ENCODE measurements at places on chromosomes 1 and 21.
A peak's percentile ranks its signal among the peaks of the same experiment; 100 is the strongest.

- DNase-seq, result no peak
Observed at GRCh38 chr1:76122271-76122670, 47.7 kb downstream of the ST6GALNAC3 start.

GRCh38 chr1:1013922-1014648 lies 788 bp downstream of the ISG15 start:
- peak; percentile 65 for DNase-seq

GRCh38 chr1:158607296-158607695 lies 2.2 kb downstream of the OR10Z1 start:
- no peak for DNase-seq

- DNase-seq, result peak; percentile 9
Observed at GRCh38 chr21:35050348-35051286, 1.5 kb upstream of the RUNX1 start.

GRCh38 chr21:28790335-28790734 lies 202.3 kb downstream of the LTN1 start:
- no peak for DNase-seq

DNA sequence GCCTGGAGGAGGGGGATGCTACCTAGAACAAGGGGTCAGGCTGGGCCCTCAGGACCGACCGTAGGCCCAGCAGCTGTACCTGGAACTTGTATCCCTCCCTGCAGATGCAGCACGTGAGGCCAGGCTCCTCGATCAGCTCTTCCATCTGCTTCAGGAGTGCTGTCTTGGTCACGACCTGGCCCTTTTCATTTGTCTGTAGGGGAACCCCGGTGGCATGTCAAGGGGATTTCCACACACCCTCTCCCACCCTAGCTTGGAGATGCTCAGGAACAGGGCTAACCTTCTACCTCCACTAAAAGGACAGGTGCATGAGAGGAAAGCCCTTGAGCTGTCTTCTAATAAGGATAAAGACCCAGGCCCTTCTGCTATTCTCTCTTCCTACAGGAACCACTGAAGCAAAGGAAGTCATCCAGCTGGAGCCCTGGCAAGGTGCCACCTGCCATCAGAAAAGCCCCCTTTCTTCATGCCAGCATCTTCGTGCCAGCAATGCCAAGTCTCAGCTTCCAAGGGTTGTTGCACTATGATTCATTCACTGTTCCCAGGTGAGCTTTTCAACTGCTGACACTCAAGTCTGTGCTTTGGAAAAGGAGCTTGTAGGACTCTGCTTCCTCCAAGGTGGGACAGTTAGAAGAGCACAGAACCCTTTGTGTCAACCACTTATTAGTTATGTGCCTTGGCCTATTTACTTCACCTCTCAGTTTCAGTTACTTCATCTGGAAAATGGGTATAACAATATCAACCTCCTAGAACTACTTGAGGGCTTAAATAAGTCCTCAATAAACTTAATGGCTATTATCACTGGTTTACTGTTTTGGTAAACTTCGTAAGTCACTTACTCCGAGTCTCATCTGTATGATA lies 122.1 kb downstream of the UBR4 start:
- no peak for DNase-seq

GRCh38 chr1:153799566-153800465 lies 24.6 kb downstream of the SLC27A3 start:
- no peak for DNase-seq

GRCh38 chr1:150476754-150477153 lies 10.5 kb upstream of the TARS2 start:
- DNase-seq, result no peak

DNA sequence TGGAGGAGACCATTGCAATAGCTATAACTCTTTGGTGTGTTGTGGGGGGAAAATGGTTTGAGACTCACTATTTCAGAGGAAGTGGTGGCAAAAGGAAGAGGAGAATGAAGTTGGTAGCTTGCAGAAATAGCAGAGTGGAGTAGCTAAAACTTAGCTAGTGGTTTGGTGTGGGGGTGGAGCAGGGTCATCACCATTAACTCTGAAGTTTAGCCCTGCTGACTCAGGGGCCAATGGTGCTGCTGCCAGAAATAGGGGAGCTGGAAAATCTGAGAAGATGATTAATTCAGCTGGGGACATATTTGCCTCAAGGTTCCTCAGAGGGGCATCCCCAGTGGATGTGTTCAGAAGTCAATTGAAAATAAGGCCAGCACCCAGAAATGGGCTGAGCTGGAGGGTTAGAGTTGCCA lies 65.4 kb downstream of the RUNX1 start:
- DNase-seq, result peak; percentile 56

DNA sequence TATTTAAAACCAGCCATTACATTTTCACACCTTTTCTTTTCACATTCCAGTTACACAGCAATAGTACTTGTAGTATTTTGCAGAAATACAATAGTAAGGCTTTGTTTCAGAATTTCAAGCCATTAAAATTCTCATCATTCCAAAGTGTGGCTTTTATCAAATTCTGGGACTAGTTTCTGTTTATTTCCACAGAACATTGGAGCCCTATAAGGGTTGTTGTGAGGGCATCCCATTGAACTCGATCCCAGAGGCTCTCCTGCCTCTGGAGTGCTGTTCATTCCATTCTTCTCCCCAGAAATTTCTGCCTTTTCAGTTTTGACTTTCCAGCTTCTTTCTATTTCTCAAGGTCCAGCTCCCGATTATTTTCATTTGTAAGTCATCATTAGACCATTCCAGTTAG lies 645.5 kb downstream of the ADGRL2 start:
- DNase-seq, result no peak

DNA sequence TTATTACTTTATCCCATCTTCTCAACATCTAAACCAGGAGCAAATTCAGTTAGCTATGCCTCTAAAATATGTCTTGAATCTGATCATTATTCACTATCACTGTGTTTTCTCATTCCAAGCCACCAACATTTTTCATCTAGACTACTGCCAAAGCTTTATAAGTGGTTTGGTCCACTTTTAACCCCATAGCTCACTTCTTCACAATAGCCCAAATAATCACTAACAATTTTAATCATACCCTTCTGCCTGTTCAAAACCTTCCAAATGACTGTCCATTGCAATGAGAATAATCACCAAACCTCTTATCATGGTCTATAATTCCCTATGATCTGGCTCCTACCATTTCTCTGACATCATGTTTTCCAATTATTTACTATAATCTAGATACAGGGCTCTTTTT lies 149.8 kb upstream of the ZNHIT6 start:
- no peak for DNase-seq

- no peak for DNase-seq
Observed at GRCh38 chr1:214808845-214809460, 206.0 kb downstream of the CENPF start.

GRCh38 chr1:212110617-212111016 lies 75.1 kb downstream of the DTL start:
- no peak for DNase-seq

- no peak for DNase-seq
Observed at GRCh38 chr1:115067161-115067859, 22.0 kb downstream of the TSPAN2 start.

- no peak for DNase-seq
Observed at GRCh38 chr1:10022656-10023055, 10.1 kb upstream of the UBE4B start.

- no peak for DNase-seq
Observed at GRCh38 chr1:31447210-31447609, 34.2 kb downstream of the SERINC2 start.

- DNase-seq, result no peak
Observed at GRCh38 chr1:115364046-115364779, 26.2 kb upstream of the NGF start.

GRCh38 chr1:24914226-24915069 lies 15.6 kb downstream of the RUNX3 start:
- DNase-seq, result no peak

DNA sequence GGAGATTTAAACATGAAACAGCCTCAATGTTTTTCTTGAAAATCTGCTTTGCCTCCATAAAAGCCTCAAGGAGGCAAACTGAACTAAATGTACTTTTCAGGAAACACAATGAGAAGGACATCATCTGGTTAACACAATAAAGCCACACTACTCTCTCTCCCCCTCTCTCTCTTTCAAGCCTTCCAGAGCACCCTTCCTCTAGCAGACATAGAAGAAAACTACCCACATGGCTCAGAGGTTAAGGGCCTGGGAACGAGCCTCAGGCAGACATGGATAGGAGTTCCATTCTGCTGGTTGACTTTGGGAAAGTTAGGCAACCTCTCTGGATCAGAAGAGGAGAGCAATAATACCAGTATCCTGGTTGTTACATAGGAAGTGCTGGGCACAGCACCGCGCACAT lies 42.9 kb downstream of the RUNX1 start:
- DNase-seq, result no peak

DNA sequence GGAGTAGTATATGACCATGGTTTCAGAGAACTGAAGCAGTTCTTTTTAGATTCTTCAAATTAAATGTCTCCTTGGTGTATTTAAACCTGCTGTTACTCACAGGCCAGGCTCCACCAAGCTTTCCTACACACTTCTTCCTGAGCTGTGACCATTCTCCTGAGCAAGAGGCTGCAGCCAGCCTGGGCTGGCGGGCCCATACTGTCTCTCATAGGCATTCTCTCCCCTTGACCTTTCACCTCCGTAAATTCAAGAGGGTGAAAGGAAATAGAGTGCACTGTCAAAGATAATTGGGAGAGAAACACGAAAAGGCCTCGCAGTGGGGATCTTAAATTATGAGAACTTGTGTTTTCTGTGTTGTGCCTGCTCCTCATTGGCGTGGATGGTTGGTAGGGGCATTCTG lies 2.3 kb downstream of the ARF1 start:
- no peak for DNase-seq

DNA sequence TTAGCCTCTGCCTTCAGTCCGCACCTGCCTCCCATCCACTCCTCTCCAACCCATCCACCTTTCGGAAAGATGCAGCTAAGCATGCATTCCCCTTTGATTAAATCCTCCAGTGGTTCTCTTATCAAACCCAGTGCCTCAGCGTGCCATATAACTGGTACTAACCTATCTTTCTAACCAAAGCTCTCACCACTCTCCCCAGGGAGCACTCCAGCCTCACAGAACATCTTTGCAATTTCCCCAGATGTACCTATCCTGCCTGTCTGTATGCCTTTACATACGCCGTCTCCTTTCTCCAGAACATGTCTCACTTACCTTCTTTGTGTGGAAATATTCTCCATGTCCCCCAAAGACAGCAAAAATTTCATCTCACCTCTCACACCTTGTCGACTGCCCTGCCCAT lies 80.0 kb downstream of the SLC25A24 start:
- no peak for DNase-seq

- DNase-seq, result no peak
Observed at GRCh38 chr21:36291509-36291908, 28.5 kb upstream of the MORC3 start.

GRCh38 chr1:6967431-6968111 lies 182.3 kb downstream of the CAMTA1 start:
- no peak for DNase-seq

DNA sequence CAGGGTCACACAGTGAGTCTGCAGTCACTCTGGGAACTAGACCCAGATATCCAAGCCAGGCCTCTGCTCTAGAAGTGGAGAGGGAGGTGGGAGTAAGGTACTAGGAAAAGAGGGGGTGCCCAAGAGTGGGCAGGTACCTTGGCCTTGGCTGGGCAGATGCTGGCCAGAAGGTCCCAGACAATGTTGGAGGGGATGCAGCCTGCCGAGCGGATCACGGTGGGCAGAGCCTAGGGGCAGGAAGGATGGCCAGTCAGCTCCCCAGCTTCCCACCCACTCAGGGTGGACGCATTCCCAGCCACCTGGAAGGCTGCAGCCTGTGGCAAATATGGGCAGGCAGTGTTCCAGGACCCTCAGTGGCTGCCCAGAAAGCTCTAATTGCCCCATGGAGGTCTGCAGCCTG lies 23.3 kb downstream of the SPOCD1 start:
- DNase-seq, result no peak

DNA sequence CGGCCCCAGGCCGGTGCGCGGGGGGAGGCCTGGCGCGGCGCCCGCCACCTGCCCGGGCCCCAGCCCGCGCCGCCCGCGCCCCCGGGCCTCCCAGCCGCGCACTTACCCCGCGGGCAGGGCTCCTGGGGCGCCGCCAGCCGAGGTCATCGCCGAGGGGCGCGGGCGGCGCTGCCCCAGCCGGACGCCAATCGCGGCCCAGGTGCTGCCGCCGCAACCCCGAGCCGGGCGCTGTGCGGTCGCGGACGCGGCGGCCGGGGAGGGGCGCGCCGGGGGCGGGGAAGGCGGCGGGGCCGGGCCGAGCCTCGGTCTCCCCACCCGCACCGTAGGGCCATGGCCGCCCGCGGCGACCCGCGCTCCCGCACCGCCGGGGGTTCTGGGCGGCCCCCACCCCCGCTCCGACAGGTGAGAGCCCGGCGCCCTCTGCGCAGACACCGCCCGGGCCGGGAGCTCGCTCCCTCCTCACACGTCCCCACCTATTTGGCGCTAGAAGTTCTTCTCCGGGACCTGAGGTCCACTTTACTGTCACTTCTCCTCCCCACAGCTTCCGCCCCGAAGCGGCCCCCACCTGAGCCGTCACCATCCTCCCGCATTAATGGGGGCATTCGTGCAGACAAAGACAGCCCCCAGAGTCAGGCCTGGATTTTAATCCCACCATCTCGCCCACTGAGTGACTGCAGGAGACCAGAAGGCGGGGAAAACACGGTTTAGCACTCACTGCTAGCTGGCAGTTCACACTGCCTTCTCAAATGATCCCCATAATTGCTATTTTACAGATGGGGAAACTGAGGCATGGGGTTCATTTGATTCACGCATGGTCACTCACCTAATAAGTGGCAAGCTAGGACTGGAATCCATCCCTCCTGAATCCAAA lies at the start of gene TTC39A:
Gene TTC39A, minus strand, starts transcription at position 232 of the 871 bp plus-strand sequence. Its CDS starts 85 bp downstream, at position 147.
- no peak for DNase-seq

GRCh38 chr1:94676686-94677085 lies 135.1 kb upstream of the F3 start:
- DNase-seq, result no peak

DNA sequence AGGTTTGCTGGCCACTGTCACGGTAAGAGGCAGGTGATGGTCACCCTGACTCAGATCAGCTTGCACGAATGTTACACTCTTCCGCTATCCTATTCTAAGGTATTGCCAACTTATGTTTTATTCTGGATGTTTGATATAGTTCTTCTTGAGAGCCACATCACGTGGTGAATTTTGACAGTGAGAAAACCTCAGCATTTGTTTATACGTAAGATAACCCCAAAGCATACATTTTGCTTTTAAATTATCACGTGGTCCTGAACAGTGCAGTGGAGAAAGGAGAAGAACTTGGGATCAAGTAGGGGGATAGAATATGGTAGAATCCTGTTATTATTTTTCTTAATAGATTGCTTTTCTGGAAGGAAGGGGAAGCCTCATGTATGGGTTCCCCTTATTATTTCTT lies 16.6 kb downstream of the ATP1A1 start:
- no peak for DNase-seq

DNA sequence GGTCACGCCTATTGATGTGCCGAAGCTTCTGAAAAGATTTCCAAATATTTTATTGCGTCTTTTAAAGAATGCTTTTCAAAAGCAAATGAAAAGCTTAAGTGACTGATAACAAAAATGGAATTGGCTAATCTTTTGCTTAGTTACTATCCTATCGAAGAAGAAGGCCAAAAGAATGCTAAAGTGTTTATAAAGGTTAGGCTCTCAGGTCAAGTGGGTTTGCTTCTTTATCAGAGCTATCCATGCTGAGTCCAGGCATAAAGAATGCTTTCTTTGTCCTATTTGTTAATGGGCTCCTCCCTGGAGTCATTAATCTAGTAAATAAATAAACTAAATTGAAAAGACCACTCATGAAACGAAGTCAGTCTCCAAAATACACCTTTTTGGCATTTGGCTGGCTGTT lies 133.4 kb upstream of the LYPLAL1 start:
- no peak for DNase-seq

GRCh38 chr1:64396817-64397216 lies 73.1 kb upstream of the CACHD1 start:
- DNase-seq, result no peak

All from CD8-positive, alpha-beta T cell (primary cell).